ENCODE measurements at places on chromosomes 2 and 18.

DNA sequence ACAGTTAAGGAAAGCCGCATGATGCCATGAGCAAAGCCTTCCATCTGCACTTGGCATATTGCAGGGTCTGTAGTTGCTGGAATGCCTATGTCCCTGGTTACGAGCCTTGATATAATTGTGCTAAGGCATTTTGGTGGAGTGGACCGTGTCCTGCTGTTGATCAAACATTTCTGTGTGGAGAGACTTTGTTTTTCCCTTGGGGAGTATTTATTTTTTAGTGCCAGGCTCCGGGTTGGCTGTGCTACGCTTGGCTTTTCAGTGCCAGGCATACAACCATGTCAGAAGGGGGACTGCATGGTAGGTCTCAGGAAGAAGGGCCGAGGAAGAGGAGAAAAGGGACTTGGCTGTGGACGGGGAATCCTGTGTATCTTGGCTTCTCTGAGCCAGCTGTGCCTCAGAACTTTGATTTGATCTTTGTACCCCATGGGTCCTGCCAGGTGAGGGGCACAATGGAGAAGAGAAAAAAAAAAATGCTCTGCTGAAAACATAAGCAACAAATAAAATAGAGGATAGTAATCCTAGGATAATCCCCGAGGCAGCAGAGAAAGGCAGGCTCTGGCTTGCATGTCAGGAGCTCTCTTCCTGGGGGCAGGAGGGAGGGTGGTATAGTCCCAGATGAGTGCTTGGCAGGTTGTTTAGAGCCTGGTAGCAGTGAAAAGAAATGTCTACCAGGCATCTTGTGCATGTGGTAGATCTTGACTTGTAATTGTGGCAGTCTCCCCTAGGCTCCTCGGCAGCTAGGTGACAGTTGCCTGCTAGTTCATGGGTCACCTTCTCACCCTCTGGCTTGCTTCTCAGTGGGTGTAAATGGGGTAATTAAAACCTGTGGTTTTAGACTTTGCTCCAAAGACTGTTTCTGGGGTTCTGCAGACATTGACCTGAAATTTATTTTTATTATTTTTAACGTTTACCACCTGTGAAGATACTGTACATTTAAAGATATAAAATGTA, 233.0 kb downstream of the NEDD4L start:
- no peak for DNase-seq

- no peak for DNase-seq
Measured at GRCh38 chr2:52844701-52845423, 922.7 kb upstream of the CHAC2 start.

DNA sequence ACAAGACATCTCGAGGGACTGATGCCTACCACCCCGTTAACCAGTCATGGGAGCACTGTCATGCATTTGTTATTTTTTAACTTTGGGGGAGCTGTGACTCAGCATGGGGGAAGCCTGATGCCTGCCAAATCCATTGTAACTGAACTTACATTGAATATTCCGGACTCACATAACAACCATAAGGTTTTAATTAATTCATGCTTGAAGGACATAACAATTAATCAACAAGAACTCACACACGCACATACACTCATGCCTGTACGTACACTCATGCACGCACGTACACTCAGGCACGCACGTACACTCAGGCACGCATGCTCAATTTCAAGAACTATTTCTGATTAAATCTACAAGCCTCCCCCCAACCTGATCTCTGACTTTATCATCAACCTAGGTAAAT, 1639.1 kb downstream of the SUCLG1 start:
- no peak for DNase-seq

DNA sequence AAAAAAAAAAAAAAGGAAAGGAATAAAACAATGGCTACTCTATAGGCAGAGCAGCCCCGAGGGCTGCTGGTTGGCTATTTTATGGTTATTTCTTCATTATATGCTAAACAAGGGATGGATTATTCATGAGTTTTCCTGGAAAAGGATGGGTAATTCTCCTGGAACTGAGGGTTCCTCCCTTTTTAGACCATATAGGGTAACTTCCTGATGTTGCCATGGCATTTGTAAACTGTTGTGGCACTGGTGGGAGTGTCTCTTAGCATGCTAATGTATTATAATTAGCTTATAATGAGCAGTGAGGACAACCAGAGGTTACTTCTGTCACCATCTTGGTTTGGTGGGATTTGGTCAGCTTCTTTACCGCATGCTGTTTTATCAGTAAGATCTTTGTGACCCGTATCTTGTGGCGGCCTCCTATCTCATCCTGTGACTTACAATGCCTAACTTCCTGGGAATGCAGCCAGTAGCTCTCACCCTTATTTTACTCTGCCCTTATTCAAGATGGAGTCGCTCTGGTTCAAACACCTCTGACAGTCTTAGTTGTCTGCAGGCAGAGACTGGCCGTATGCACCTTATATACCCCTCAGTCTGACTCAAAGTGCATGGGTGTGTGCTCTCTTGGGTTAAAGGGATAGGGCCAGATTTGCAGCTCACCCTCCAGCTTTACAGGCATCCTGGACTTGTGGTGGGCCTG, 57.7 kb downstream of the HAUS1 start:
- DNase-seq = no peak

DNA sequence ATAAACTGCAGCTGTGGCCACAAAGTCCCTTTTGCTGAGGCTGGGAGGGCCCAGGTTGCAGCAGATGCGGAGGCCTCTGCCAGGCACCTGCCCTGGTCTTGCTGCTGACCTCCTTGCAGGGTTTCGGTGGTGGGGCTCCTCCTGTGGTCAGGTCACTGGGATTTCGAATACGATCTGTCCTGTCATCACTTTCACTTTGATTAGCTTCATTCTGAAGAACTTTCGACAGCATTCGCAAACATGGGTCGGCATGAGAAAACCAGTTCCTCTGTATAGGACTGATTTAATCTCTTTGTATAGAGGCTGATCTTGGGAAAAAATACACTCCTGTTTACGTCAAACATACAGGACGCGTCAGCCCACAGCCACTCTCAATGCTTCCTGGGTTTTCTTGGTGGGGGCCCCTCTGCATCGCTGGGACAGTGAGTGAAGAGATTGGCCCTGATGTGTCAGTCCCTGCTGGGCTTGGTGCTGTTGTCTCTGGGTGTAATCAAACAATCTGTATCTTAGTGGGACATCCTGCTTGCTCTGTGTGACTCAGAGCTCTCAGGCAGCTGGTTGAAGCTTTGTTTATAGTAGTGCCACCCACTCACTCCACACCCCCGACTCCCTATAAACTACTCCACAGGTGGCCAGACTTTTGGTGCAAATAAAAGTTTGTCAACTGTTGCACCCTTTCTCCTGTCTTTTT, 209.4 kb upstream of the CXCR4 start:
- peak; percentile 81 for DNase-seq

- no peak for DNase-seq
Measured at GRCh38 chr2:217181512-217181911, 321.6 kb upstream of the TNP1 start.

DNA sequence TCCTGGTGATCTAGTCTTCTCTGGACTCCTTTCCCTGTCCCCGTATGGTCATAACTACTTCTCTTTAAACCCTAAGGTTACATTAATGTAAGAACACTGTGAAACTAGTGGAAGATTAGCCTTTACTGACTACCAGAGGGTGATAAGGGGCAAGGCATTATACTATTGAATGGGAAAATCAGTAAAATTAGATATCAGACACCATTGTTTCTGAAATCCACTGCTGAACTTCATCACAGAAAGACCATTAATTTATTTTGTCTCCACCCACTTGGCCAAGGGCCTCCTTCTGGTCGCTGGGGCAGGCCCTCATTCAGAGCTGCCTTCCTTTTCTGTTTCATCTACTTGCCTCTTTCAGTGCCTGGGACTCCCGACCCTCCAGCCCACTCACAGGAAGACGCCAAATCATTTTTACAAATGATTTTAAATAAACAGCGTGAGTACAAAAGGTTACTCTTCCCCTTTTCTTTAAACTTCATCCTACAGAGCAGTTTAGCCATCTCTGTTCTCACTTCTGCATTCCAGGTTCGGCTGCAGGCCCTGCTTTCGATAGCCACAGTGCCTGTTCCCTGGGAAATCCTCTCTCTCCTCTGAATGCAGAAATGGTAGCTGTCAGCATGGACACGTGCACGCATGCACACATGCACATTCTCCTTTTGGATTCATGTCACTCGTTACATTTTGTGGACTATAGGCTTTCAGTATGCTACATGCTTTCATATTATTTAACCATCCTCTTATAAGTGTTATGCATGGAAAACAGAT, 70.3 kb upstream of the DOCK10 start:
- DNase-seq = peak; percentile 6

GRCh38 chr18:75349668-75350511, 77.6 kb downstream of the SMIM21 start:
- DNase-seq = no peak

DNA sequence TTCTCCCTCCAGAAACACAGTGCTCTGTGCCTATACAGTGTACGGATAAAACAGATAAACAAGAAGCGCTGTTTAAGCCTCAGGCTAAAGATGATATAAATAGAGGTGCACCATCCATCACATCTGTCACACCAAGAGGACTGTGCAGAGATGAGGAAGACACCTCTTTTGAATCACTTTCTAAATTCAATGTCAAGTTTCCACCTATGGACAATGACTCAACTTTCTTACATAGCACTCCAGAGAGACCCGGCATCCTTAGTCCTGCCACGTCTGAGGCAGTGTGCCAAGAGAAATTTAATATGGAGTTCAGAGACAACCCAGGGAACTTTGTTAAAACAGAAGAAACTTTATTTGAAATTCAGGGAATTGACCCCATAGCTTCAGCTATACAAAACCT, 70.7 kb downstream of the TANK start:
- DNase-seq = no peak
